ENCODE measurements at places on chromosomes 7 and 10.

DNA sequence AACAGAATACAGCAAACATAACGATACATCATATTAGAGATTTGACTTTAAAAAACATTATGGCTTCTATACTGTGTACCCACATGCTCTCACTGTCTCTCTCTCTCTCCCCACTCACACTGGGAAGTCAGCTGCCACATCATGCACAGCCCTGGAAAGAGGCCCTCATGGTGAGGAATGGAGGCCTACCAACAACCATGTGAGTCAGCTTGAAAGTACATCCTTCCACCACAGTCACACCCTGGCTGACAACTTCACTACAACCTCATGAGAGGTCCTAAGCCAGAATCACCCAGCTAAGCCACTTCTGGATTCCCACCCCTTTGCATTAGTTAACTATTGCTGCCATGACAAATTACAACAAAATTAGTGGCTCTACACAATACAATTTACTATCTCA, 23.3 kb upstream of the GPR22 start:
- DNase-seq, result no peak

- DNase-seq, result no peak
Measured at GRCh38 chr10:31000867-31001266, 30.8 kb downstream of the ZNF438 start.

DNA sequence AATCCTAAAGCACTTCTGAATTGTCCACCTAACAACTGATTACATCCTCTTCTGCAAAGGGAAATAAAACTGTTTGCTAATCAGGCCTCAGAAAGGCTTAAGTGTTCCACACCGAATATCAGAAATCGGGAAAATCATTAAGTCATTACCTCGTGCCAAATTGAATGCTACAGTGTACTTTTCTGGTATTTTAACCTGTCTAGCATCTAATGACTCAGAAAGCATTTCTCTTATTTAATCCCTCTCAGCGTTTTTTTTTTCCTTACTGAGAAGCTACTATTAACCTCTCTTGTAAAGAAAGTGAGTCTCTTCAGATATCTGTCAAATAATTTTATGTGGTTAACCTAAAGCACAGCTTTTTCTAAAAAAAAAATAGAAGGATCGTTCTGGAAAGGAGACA, 28.6 kb downstream of the VIM start:
- no peak for DNase-seq

DNA sequence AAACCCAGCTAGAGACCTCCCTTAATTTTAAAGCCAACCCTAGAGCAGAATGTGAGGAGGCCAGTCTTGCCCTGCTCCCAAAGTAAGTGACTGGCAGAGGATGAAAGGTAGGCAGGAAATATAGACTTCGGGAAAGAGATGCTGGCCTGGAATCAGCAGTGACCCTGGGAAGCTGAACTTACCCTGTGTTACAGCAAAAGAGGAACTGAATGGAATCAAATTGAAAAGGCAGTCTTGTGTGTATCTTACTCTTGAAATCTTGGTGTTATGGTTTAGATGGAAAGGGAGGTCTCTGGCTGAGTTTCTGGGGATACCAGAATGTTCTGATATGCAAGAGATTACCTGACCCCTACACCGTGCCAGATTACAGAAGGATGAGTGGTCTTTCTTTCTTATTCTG, 7.9 kb upstream of the CFAP43 start:
- no peak for DNase-seq

DNA sequence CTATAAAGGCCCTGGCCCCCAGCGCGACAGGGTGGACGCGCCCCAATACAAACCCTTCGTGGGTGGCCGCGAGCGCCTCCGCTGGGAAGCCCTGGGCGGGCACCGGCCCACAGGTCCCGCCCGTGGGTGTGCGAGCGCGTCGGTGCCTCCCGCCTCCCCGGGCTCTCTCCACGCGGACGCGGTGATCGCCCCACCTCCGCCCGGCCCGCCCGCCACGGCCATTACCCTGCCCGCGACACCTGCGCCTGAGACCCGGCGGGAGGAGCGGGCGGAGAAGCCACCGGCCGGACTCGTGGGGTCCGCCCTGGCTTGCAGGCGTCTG, 81.2 kb downstream of the PAX2 start:
- no peak for DNase-seq

- no peak for DNase-seq
Measured at GRCh38 chr7:122291189-122291588, 13.4 kb downstream of the FEZF1 start.

All from activated CD4-positive, alpha-beta T cell treated with anti-CD3 and anti-CD28 coated beads for 1 hour (primary cell).